ENCODE measurements at places on chromosomes 2 and 18.

GRCh38 chr2:141694180-141694579 lies 436.6 kb downstream of the LRP1B start:
- DNase-seq: no peak

- no peak for DNase-seq
Measured at GRCh38 chr2:121993682-121994081, 238.2 kb downstream of the TSN start.

DNA sequence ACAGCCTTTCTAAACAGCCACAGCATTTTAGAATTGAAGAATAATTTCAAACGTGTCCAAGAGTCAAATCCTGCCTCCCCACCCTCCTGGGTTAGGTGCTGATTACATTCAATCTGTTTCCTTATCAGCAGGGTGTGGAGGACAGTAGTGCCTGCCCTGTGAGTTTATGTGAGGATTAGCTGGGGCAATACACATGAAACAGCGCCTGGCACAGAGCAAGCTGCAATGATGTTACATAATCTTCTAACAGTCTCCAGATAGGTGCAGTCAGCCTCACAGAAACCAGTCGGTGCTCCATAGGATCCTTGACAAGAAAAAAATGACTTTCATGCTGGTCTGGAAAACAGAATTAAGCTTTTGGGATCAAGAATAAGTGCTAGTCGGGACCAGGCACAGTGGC lies 91.7 kb upstream of the ITGA6 start:
- no peak for DNase-seq

DNA sequence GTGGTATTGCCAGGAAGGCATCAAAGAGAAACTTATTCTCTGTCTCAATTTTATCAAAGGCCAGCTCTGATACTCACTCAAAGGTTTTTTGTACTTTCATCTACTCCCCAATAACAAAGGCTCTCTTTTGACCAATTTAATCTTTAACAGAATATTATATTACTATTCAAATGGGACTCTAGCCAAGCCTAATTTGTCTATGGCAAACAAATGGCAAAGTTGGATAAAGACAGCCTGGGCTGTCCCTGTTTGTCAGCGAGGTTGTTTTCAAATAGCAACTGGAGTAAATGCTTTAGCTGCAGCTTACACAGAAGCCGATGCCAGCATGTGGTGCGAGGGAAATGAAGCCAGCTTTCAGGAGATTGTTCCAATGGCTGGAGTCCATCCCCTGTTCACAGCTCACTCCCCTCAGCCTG lies 80.1 kb upstream of the CTNNA2 start:
- DNase-seq: no peak

GRCh38 chr2:113053666-113054065 lies 999 bp upstream of the IL36B start:
- no peak for DNase-seq

DNA sequence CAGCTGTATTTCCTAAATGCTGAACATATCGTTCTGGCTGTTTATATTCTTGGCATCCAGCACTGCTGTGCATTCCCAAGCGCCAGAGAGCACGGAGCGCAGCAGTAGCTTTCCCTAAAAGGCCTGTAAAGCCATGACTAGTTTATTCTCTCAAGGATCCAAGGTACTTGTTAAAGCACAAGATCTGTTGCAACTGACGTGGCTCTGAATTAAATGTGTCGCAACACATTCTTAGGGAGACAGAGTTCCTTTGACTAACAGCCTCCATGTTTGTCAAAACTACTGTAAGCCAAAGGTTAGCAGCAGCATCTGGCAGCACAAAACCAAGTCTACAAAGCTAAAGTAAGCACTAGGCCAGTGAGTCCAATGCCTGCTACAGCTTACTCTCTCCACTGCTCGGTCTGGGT lies 188.6 kb upstream of the FN1 start:
- DNase-seq: no peak

DNA sequence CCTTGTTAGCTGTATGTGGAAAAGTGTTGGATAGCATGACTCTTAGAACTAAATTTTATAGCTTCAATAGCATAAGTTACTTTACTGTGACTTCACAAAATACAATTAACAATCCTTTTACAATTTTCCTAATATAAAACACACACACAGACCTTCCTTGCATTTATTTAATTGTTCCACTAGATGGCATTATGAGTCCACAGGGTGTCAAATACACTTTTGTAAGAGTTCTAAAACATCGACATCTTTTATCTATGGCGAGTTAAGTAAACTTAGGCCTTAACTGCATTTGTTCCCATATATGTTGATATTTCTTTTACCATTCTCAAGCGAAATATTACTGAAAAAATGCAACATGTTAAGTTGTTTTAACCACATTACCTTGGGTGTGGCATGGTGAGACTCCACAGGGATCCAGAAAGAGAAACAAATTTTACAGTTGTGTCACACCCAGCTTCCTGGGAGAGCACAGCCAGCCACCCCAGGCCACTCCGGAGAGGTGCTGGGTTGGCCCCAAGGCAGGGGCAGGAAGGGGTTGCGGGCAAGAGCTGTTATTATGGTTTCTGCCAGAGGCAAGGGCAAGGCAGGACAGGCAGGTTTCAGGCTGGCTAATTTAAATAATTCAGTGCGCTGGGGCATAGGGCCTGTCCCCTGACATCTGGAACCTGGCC lies 312.4 kb upstream of the MC4R start:
- no peak for DNase-seq

DNA sequence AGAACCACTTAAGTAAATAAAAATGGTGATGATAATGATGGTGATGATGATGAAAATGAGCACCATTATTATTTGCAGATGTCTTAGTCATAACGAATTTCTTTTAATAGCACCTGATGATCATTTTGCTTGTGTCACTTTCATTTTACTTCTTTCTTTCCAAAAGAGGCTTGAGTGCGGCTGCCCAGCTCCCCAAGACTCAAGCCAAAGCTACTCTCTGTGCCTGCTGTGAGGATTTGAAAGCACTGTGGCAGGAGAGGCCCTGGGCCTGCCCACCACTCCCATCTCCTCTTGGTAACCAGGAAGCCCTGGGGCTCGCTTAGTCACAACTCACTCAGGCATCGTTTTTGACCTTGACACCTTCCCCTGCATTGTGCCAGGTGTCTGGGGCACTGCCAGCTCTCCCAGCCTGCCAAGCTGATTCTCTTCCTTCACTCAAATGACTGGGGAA lies 41.2 kb downstream of the RPL37A start:
- no peak for DNase-seq

- DNase-seq: no peak
Measured at GRCh38 chr2:212644195-212644837, 105.7 kb upstream of the ERBB4 start.

- DNase-seq: no peak
Measured at GRCh38 chr2:155662224-155662623, 670.3 kb downstream of the NR4A2 start.

DNA sequence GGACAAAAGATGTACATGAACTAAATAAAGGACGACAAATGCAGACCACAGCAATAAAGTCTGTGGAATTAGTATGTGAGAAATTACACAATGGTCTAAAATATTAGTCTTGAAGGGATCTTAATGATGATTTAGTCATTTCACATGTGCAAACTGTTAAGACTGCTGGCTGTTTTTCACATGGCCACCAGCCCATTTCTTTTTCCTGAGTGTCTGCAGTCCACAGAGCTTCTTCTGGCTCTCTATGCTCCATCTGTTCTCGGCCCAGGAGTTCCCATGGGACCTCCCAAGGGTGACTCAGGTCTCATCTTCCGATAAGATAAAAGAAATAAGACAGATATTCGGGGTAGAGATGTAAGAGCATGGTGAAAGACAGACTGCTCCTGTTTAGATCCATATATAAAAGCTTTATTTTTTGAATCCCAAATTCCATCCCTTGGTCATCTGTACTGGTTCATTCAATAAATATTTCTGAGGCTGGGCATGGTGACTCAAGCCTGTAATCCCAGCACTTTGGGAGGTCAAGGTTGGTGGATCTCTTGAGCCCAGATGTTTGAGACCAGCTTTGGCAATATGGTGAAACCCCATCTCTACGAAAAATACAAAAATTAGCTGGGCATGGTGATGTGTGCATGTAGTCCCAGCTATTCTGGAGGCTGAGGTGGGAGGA lies 20.1 kb downstream of the IL1RL1 start:
- no peak for DNase-seq

GRCh38 chr2:26838121-26838906 lies 9.6 kb upstream of the DPYSL5 start:
- DNase-seq: no peak

DNA sequence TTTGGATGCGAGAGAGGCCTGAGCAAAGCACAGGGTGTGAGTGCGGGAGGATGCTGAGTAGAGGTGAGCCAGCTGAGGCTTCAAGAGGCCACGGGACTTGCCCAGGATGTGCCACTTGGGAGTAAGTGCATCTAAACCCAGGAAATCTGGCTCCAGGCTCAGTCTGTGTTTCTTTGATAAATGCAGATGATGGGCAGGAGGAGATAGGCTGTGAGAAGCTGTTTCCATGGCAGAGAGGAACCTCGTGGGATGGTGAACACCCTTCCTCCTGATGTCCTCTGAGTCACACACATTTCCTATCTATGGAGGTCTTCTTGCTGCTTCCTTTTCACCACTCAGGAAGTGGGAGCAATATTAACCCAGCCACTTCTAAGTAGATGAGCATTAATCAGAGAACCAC lies 38.4 kb upstream of the CELF4 start:
- DNase-seq: no peak

DNA sequence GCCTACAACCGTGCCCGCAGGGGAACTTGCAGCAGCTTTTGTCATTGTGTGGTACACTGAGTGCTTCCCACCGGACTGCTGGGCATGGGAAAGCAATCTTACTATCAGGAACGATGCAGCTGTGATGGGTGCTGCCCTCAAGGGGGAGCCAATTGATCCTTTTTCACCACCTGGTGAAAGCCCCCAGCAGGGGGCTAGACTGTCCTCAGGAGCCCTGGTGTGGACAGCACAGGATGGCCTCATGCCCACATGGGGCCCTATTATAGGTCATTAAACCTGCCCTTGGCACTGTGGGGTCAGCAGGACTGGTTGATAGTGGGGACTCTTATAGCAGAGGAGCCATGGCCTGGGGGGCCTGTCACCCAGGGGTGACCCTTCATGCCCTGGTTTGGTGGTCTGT lies 172.2 kb downstream of the GLI2 start:
- no peak for DNase-seq

DNA sequence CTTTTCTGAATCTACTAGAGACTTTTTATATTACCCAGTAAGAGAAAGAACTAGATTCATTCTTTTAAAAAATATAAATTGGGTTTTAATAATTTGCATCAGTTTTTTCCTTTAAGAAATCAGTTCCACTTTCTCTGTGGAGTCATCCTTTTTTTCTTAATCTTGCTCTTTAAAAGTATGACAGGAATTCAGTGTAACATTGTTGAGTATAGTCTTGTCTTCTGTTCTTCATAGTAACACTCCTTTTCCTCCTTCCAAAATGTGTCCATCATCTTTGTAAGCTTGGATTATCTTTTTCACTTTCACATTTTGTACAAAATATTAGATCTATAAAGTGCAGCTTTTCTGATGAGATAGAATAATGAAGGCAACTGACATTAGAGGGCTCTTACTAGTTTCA lies 135.4 kb downstream of the HAUS1 start:
- DNase-seq: no peak

- no peak for DNase-seq
Measured at GRCh38 chr2:30514134-30514847, 67.2 kb downstream of the LCLAT1 start.

Measured in C1 segment of cervical spinal cord (tissue), 14 donors.